ENCODE measurements at places on chromosomes 2 and 18.
A peak's percentile ranks its signal among the peaks of the same experiment; 100 is the strongest.

DNA sequence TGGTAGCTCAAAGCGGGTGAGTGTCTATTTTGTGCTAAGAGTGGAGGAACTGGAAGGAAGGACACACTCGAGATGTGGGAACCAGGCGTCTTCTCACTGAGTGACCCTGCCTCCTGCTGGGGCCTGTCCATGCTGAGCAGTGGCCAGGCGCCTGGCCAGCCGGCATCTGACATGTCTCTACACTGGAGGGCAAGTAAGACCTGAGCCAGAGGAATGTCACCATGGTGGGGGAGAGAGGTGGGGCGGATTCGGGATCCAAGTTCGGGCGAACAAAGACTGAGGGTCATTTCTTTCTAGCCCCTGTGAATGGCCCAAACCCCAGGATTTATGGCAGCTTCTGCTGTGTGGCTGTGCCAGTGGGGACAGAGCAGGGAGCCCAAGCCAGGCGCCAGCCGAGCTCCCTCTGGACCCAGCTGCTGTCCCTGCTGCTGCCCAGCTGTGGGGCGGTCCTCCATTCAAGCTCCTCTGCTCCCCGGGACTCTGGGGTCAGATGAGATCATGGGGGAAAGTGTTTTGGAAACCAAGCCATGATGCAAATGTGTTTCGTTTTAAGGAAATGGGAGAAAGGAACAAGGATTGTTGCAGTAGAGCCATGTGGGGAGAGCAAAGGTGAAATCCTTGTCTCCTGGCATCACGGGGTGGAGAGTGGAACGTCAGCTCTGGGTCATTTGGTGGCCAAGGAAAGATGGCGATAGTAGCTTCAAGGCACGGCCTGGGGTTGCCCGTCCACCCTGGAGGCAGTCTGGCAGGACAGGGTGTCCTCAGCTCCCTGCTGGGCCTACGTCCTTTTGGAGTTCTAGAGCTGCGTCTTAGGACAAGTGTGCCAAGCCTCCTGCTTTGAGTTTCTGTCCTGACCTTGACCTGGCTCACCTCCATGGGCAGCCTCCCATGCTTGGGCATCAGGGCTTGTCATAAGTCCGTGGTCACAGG, 8.1 kb downstream of the ACKR3 start:
- peak; percentile 86 for DNase-seq

DNA sequence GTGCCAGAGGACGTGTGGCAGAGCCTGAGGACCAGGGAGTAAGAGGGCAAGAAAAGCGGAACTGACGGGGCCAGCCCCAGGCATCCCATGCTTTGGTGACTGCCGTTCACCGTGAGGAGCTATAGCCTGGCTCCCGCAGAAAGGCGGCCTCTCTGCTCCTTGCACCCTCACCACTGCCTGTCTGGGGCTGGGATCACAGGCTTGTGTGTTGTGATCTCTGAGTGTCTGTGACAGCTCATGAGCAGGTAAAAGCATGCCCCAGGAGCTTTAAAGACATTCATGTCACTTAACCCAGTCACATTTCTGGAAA, 266.8 kb upstream of the RAB6C start:
- DNase-seq = no peak

- DNase-seq = no peak
Observed at GRCh38 chr2:88066543-88066942, 1.1 kb upstream of the SMYD1 start.

DNA sequence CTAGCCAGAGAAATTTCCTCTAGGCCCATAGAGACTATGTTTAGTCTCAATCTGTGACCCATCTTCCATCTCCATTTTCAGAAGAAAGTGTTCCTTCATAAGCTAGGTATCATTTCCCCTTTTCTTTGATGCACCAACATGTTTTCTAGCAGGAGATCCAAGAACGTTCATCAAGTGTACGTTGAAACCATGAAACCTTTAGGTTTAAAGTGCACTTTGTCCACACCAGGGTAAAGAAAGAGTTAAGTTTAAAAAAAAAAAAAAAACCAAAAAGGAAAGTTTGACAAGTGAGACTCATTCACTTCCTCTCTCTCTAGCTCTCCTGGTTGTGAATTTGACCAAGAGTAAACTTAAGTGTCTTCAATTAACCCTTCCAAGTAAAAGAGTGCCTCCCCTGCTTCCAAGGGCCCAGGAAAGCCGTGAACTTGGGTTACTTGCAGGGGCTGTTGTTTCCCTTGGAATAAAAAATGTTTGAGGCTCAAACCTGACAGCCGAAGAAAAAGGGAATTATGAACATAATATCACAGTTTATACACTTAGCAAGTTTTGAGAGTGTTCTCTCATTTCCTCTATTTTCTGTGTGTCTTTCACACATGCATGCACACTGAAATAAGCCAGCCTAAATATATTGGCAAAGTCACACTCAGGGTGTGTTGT, 56.7 kb downstream of the LBH start:
- peak; percentile 9 for DNase-seq

DNA sequence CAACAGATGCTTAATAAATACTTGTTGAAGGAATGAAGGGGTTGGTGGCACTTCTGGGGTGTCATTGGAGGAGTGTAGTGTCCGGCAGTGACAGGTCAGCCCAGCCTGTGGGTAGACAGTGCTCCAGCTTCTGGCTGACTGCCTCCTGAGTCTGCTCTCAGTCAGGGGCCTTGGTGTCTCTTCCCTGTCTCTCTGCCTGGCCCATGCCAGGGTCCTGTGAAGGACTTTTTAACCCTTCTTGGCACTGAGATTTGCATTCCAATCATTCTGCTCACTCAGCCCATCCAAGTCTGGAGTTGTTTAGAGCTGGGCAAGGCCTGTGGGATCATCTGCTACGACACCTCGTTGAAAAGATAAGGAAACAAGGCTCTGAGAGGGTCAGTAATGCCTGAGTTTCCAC, 1.4 kb upstream of the KCNK3 start:
- DNase-seq = no peak

DNA sequence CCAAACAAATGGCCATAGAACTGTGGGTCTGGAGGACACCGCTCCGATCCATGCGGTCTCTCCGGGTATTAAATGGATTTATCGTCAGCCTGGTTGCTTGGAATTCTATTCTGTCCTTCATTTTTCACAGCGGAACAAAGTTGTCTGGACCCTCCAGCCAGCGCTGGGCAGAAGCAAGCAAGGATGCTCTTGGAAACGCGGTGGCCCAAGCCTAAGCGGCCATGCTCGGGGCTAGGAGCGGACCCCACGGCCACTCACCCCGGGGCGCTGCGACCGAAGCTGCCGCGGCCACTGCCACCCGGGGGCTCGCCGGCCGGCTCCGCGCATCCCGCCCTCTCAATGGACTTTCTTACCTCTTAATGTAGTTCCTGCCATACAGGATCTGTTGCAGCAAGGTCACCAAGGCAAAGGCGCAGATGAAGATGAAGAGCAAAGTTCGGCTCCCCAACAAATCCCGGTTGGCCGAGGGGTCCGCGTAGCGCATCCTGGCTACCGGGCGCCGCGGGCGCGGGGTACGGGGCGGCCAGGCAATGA, 761 bp downstream of the ST8SIA5 start:
- DNase-seq = no peak

DNA sequence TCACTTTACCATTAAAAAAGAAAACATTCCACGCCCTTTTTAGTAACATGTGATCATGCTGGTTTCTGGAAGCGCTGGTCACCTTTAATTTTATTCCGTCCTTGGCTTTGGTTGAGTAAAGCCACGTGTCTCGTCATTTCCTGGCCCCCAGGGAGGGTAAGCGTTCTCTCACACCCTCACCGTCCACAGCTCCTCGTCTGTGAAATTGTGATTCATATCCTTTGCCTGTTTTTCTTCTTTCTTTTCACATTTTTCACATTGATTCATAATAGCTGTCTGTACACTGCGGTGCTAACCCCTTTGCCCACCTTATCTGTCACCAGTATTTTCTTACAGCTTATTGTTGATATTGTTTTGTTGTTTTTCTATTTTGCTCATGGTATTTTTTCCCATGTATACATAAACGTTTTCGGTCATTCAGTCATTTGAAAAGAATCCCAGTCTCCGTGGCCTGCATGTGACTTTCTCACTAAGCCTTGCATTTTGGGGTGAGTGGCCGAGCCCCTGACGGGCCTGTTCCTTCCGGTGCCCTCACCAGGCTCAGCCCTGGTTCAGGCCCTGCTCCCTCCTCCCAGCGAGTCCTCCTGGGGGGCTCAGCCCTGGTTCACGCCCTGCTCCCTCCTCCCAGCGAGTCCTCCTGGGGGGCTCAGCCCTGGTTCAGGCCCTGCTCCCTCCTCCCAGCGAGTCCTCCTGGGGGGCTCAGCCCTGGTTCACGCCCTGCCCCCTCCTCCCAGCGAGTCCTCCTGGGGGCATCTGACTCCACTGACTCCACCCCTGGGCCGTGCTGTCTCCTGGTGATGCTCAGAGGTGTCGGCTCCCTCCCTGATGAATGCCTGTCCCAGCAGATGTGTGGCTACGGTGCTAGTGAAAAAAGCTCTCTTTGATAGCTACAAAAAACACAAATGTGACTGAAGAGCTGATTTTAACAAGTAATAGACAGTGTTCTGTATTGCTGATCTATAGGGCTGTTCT, 249.7 kb upstream of the PXDN start:
- DNase-seq = peak; percentile 75

GRCh38 chr18:62744076-62744968, 29.0 kb downstream of the PHLPP1 start:
- DNase-seq = no peak

DNA sequence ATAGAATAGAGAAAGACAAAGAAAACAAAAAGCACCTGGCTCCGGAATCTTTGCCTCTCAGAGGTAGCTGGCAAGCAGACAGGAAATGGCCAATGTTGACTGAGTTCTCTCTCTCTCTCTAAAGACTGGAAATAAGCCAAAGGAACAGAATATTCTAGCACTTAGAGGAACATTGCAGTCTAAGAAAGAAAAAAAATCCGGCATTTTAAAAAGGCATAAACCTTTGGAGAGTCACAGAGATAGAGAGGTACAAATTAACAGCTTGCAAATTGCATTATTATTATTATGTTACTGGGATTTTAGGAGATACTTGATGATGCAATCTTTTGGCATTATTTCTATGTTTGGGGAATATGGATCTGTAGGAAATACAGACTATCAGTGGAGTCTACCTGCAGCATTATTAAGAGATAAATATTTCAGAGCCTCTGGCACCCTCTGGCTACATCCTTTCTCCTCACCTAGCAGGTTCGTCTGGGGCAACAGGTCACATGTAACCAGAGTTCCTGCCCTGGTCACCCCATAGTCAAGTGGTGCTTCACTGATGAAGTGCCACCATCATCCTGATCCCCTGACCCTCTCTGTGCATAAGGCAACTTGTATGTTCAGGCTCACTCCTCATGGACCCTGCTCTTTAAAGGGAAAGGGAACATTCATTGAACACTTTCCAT, 318.9 kb upstream of the ACVR2A start:
- no peak for DNase-seq

- DNase-seq = no peak
Observed at GRCh38 chr18:45304558-45304957, 310.7 kb upstream of the SLC14A2 start.

- DNase-seq = no peak
Observed at GRCh38 chr2:101987832-101988231, 3.9 kb upstream of the IL1R2 start.

GRCh38 chr18:2906704-2907549, 60.1 kb downstream of the EMILIN2 start:
- no peak for DNase-seq

GRCh38 chr18:59388817-59389216, 29.8 kb upstream of the LMAN1 start:
- DNase-seq = no peak

GRCh38 chr2:222592176-222592575, 63.7 kb downstream of the FARSB start:
- DNase-seq = no peak

DNA sequence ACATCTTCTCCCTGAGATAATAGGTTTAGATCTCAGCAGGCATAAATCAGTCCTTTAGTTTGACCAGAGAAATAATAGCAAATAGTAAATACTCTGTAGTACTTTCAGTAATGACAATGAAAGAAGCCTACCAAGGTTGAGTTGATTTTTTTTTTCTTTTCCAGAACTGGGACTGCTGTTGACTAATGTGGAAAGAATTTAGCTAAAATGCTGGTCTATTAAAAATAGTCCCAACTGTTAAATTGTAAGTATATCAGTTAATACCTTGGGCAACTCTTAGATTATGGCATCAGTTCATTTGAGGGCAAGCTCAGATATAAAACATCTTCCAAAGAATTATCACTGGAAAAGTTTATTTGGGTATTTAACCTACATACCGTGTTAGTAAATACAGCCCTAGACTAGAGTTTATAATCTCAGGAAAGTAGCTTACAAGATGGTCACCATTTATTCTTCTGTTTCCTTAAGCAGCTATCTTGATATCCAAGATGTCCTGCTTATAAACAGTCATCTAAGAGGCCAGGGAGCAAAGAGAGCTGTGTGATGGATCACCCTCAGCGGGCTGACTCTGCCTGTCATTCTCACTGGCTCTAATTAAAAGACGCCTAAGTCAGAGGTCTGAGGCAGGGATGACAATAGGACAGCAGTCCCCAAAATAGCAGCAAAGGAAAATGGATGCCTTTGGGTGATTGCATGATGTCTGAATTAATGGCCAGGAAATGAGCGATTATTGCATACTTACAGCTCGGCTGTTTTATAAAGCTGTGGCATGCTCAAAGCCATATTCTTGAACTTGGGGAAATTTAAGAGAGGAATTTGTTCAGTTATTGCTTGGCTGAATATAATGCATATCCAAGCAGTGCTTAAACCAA, 121.3 kb downstream of the MTX2 start:
- DNase-seq = no peak

GRCh38 chr18:51655327-51655698, 457.8 kb upstream of the MEX3C start:
- DNase-seq = no peak

GRCh38 chr2:10863837-10864236, 47.9 kb upstream of the KCNF1 start:
- no peak for DNase-seq

- DNase-seq = no peak
Observed at GRCh38 chr2:196242131-196242620, 70.8 kb upstream of the STK17B start.

DNA sequence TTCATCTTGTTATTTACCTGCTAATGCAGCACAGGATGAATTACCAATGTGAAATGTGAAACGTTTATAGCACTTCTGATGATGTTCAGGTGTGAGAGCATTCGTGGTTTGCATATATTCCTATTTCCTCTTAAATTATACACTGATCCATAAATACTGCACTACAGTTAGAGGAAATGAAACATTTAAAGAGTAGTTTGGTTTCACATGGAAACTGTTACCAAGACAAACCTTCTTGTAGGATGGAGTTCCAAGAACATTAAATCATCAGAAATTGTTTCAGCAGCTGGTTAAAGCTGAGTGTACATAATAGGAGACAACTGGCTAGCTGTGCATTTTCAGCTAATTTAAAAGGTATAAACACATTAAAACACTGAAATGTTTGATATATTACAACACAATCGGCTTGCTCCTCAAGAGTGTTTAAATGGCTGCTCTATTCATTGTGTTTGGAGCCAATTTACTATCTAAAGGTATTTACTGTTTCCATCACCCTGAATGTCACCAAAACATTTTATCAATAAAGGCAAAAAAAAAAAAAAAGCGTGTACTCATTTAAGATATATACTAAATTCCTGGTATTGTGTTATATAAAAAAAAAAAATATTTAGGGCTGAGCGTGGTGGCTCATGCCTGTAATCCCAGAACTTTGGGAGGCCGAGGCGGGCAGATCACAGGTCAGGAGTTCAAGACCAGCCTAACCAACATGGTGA, 100.6 kb downstream of the DYM start:
- no peak for DNase-seq

All from lower leg skin (tissue), 4 donors.